A172 (cell line): ENCODE measurements at places on chromosomes 7 and 10.

DNA sequence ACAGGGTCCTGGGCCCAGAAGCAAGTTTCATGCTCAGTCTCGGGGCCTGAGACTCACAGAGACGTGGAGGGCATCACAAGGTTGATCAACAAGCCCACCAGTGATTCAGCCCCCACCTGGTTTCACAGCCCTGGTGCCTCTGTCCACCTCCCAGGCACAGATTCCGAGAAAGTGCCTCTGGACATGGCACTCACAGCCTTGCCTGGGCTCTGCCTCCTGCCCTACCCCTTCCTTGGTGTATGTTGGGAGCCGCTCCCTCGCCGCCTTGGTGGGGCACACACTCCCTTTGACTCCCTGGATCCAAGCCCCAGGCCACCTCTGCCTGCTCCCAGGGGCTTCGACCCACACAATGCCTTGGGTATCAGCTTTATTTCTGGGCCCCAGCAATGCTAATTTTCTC is 200.8 kb upstream of the PPP2R2D start:
- no peak for DNase-seq

DNA sequence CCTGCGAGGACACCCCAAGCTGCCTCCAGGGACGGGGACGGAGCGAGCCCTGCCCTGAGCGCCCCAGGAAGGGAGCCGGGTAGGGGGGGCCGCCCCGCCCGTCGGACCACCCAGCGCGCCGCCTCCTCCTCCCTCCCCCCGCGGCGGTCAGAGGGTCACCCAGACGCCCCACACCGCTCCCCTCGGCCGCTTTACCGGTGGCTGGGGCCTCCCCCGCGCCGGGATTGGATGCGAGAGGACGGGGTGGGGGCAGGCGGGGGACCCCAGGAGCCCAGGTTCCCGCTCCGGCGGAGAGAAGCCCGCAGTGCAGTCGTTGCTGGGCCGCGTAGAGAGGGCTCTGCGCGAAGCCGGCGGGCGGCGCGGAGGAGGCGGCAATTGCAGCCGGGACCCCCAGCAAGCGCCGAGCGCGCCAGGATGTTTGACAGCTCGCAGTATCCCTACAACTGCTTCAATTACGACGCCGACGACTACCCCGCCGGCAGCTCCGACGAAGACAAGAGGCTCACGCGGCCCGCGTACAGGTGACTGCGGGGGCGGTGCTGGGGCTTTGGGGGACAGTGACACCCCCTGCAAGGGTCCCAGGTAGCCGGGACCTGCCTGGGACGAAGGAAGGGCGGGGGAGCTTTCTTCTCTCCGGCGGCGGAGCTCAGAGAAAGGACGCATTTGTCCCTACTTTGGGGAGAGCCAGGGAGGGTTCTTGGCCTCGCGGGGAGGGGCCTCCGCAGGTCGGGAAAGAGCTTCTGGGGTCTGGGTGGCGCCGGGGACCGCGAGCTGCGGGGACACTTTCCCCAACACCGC is at the start of gene FOXL3:
Gene FOXL3 (plus strand): TSS at position 415 of the 798 bp plus-strand sequence. CDS start 0 bp downstream, at position 415.
- DNase-seq, result no peak

GRCh38 chr10:112650588-112651030 is 203.6 kb downstream of the VTI1A start:
- DNase-seq, result no peak

- DNase-seq, result no peak
Measured at GRCh38 chr10:10961072-10961471, 56.6 kb upstream of the CELF2 start.

GRCh38 chr7:151339651-151340382 is 1.8 kb upstream of the NUB1 start:
- DNase-seq, result no peak

- DNase-seq, result no peak
Measured at GRCh38 chr7:120586571-120586970, 271.4 kb downstream of the TSPAN12 start.

GRCh38 chr10:90007226-90007625 is 305.8 kb downstream of the KIF20B start:
- peak; percentile 89 for DNase-seq

GRCh38 chr10:25698638-25699037 is 235.4 kb upstream of the MYO3A start:
- no peak for DNase-seq

- DNase-seq, result no peak
Measured at GRCh38 chr7:98329791-98330373, 48.4 kb downstream of the BRI3 start.

DNA sequence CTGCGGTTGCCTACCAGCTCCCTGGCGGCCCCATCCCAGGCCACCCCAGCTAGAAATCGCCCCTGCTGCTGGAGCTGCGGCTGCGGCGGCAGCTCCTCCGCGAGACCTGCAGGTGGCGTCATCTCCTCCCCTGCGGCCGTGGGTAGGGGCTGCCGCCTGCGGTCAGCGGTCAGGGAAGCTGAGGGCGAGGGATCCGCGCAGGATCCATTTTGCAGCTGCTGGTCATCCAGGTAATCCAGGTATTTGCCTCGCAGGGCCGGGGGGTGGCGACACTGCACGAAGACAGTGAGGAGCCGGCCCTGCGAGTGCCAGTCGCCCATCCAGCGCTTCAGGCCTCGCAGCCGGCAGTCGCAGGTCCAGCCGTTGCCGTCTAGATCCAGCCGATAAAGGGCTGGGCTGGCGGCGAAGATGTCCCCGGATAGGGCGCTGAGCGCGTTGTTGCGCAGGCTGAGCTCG is 1.5 kb downstream of the TRIL start:
- DNase-seq, result no peak
